ENCODE measurements at places on chromosomes 2 and 18.

GRCh38 chr18:36568487-36568886, 260.3 kb downstream of the TPGS2 start:
- no peak for DNase-seq

- DNase-seq: no peak
These were observed 60.7 kb downstream of the ASXL2 start for GRCh38 chr2:25817630-25818029.

GRCh38 chr2:86037141-86037794, 68.4 kb downstream of the POLR1A start:
- no peak for DNase-seq

- no peak for DNase-seq
These were observed 77.0 kb downstream of the NCAPH start for GRCh38 chr2:96412307-96413258.

DNA sequence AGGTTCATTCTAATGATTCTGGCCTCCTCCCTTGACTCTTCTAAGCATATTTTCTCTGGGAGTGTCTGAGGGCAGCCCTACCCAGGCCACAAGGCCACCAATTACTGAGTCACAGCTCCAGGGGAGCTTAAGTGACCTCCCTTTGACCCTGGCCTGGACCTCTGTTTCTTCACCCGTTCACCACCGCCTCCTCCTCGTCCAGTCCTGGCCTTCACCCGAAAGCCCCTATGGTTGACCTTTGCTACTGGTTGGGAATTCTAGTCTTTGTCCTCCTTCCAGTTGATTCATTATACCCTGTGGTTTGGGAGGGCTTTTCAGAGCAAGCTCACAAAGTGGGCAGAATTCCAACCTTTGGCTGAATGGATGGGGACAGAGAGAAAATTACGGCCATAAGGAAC, 72.6 kb downstream of the NRP2 start:
- DNase-seq: no peak

GRCh38 chr2:143633419-143633818, 504.2 kb downstream of the ARHGAP15 start:
- no peak for DNase-seq

DNA sequence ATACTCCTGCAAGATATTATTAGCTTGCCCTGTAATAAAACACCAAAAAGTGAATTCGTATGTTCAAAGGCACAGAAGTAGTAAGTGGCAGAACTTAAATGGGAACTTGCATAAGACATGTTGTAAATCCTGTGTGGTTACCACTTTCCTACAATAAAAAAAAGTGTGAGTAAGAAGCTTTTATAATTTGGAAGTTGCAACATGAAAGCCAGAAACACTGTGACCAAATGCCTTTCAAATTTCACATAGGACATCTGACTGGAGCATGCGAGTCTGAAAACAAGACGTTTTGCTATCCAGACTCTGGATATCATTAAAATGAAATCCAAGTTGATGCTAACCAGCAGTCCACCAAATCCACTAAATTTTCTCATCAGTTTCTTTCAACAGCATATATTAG, 886.2 kb upstream of the NRXN1 start:
- no peak for DNase-seq

- DNase-seq: no peak
These were observed 303.4 kb upstream of the NCKAP5 start for GRCh38 chr2:133871545-133872209.

DNA sequence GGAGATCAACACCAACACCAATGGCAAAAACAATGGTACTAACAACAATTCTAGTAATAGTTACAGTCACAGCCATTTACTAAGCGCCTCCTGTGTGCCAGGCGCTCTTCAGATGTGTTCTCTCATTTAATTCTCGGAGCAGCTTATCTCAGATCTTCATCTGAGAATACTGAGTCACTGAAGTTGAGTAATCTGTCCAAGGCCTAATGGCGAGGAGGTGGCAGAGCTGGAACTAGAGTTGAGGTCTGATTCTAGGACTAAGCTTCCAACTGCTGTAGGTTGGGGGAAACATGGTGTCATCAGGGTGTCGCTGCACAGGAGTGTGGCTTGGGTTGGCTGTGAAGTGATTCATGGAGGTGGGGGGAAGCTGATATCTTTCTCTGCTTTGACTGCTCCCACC, 156.1 kb downstream of the DYSF start:
- peak; percentile 5 for DNase-seq

DNA sequence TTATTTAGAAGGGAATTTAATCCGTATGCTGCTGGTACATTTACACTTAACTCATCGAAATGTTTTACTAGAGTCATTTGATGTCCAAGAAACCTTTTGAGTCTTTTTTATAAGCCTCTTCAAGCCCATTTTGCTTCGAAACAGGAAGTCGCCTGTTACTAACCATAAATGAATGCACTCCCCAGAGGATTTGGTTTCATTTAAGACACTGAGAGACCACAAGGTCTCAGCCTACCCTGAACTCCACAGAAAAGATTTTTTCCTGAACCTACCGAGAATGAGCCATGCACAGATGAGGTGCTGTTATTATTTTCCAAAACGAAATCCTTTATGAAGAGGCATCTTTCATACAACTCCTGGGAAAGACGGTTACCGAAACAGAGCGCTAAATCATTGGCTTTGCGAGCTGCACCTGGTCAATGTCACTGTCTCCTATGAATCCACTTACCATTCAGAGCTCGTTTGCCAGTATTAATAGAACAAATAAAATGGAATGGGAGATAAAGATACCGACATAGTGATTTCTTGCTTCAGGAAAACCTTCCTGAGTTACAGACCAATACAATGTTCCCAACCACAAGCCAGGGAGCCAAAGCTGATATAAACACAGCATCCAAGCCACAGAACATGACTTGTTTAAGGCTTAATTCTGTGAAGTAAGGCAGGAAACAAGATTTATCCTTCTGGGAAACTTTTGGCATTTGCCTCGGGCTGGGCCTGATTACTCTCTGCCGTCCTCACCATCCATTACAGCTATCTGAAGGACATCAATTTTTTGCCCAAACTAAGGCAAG, 382.1 kb downstream of the OSR1 start:
- DNase-seq: no peak

DNA sequence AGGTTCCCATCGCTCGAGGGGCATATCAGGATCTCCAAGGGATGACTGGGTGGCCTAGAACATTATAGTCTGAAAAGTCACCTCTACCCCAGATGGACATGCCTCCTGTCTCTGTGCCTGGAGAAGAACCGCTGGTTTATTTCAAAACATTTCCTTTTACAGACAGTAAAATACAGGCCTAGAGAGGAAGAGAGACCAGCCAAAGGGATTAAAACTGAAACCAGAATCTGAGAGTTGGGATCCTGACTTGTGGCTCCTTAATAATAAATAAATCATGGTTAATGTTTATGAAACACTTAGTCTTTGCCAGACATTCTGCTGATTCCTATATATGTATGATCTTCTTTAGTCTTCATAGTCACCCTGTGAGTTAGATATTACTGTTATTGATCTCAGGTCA, 153.7 kb downstream of the DDX1 start:
- no peak for DNase-seq

DNA sequence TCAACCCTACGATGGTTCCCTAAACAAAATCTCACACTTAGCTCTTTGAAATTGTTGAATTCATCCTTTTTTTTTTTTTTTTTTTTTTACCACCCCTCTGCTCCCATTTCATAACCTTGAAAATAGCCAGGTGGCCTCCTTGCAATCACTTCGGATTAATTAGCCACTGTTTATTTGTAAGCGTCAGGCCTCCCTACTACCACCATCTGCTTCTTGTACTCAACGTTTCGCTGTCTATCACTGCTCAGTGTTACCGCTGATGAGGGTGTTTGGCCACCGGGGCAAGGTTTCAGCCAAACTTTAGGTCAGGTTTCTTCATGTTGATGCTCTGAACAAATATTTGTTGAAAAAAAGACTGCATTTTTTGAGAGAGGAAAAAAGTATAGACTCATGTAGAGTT, 183.2 kb downstream of the EPHA4 start:
- no peak for DNase-seq

DNA sequence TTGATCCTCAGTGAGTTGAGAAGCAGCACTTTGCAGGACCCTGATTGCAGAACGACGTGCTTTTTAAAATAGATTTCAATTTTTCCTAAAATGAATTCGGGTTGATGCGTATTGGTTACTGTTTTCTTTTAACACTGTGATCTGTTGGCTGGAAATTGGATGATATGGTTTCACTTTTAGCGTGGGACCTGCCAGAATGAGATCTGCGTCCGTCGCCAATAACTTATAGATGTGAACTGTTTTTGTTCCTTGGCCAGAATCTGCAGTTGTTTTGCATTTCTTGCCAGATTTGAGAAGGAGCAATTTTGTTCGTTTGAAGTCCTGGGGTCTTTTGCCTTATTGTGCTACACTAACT, 703 bp downstream of the UGGT1 start:
- no peak for DNase-seq

DNA sequence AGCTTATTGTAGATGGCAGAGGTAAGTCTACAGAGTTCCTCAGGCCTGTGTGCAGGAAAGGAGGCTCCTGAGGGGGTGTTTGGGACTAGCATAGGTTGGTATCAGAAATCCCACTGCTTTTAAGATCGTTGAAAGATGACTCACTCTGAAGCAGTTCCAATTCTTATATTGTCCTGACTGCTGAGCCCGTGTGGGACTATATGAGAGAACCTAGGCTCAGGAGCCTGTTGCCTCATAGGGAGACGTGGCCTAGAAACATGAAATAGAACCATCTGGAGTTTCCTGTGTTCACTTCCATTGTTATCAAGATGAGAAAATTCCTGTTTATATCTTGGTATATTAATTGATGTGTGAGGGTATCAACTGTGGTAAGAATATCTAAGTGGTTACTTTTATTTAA, 5.7 kb downstream of the CCT7 start:
- DNase-seq: no peak

- DNase-seq: no peak
These were observed 636.7 kb upstream of the SYT4 start for GRCh38 chr18:43914018-43914417.

GRCh38 chr2:119469661-119470297, 38.1 kb downstream of the TMEM37 start:
- DNase-seq: no peak

- DNase-seq: no peak
These were observed 299.0 kb downstream of the NDUFA10 start for GRCh38 chr2:239726091-239726591.

DNA sequence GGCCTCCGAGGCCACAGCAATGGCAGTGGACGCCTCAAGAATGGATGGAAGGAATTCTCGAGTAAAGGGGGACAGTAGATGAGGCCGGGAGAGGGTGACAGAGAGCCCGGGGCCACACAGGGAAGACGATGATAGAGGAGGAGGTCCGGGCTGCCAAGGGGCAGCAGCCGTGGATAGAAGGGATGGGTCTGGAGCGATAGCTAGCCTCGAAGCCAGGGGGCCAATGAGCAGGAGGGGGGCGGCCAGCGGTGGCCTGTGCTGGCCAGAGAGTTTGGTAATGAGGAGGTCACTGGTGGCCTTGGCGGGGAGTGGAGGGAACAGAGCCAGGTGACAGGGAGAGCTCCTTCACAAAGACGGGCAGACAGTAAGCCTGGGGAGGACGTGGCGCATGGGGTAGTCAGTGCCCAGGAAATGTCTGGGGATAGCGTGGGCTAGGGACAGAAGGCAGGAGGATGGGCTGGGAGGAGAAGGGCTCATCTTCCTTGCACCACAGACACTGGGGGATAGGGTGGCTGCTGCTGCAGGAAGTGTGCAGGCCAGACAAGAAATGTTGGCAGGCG, 87.8 kb upstream of the ASB18 start:
- no peak for DNase-seq

- no peak for DNase-seq
These were observed 68.9 kb downstream of the ZNF521 start for GRCh38 chr18:25282896-25283703.

DNA sequence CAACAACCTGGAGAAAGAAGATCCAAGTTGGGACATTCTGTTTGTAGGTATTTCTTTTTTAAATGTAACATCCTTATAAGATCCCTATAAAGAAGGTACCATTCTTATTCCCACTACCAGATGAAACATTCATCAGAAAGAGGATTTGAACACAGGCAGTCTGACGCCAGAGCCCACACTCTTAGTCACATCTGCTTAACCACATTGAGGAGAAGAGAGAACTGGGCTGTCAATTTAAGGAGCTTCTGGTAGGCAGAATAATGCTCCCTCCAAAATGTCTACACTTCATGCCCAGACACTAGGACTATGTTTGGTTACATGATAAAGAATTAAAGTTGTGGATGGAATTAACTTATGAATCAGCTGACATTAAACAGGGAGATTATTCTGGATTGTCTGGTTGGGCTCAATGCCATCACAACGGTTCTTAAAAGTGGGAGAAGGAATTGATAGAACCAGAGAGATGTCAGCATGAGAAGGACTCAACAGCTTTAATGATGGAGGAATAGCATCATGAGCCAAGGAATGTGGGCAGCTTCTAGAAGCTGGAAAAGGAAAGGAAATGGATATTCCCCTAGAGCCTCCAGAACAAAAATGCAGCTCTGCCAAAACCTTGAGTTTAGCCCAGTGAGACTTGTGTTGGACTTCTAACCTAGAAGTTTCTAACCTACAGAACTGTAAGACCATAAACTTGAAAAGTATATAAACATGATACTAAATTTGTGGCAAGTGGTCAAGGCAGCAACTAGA, 82.2 kb downstream of the KLF7 start:
- no peak for DNase-seq

DNA sequence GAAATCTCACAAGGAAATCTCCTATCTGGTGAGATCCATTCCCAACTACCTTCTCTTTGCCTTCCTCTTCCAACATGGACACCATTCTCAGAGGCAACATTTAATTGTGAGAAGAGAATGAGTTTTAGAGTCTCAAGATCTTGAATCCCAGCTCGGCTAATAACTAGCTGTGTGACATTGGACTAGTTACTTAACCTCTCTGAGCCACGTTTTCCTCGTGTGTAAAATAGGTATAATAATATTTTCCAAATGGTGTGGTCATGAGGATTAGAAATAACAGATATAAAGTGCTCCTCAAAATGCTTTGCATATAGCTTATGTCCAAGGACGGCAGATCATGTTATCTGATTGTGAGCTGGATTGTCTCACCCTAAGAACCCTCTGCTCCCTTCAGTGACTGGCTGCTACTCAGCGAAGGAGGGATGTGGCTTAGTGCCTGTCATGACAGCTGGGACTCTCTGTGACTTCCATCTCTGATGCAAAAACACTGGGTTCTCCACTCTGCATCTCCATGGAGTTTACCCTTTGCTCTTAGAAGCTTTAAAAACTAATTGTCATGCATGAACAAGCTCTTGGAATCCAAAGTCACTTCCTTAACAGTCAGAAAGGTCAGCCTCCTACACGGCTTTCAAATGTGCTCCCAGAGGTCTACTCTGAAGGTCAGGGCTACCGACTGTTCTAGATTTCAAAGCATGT, 38.4 kb upstream of the MRPL19 start:
- DNase-seq: no peak

- DNase-seq: no peak
These were observed 57.8 kb downstream of the PKDCC start for GRCh38 chr2:42105330-42106256.

DNA sequence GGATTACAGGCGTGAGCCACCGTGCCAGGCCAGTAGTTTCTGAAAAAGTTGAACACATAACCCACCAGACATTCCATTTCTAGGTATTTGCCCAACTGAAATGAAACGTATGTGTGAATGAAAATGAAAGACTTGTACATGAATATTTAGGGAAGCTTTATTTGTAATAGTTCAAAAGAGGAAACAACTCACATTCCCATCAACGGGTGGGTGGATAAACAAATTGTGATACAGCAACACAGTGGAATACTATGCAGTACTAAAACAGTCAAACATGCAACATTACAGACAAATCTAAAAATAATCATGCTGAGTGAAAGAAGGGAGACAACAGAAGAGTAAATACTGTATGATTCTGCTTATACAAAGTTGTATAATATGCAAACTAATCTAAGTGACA, 46.8 kb downstream of the TMEM131 start:
- no peak for DNase-seq

- no peak for DNase-seq
These were observed 104.0 kb downstream of the HIBCH start for GRCh38 chr2:190215620-190216019.

Data from head of caudate nucleus (tissue), 42 donors.